Stimulated activated CD4-positive, alpha-beta T cell treated with anti-CD3 and anti-CD28 coated beads, Interleukin-4, amount 100 ng/mL, for 24 hours (primary cell): ENCODE measurements at places on chromosomes 12 and 14.

GRCh38 chr12:132795847-132796246, 32.8 kb downstream of the GOLGA3 start:
- no peak for DNase-seq

DNA sequence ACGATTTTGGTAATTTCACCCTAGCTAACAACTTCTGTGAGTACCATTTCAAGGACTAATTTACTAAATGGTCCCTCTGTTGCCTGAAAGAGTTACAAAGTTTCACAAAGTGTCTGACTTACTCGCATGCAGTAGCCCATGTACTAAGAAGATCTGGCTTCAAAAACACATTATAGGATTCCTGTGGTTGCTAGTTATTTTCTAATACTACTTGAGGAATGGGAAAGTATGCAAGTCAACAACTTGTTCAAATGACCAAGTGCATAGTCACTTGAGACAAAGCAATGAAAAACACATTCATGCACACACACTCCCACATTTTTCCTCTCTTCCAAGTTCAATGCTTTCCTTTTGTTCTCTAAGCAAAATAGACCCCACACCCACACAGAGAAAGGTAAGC, 219.7 kb upstream of the TMPO start:
- DNase-seq: no peak

GRCh38 chr12:50059440-50060119, 2.2 kb downstream of the ASIC1 start:
- peak; percentile 43 for DNase-seq

GRCh38 chr12:93048656-93049055, 119.6 kb upstream of the EEA1 start:
- DNase-seq: no peak

- DNase-seq: no peak
Observed at GRCh38 chr12:1918081-1918883, at the start of gene CACNA2D4. TSS of gene CACNA2D4 (minus strand) at chr12:1918652. CDS start at chr12:1918473, 179 bp downstream.

DNA sequence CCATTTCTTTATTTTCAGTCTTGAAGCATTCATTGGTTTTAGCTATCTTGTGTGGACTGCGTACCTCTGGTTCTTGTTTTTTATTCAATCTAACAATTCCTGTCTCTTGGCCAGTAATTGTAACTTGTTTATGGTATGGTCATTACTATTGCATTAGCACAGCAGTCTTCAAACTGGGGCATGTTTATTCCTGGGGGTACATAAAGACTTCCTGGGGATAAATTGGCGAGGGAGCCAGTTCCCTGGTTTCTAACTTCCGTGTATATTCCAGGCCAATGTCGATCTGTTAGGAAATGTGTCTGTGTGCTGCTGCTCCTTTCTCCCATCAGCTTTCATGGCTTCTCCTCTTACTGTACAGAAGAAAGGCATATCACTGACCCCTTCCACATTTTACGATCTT, 13.7 kb upstream of the EVL start:
- no peak for DNase-seq

DNA sequence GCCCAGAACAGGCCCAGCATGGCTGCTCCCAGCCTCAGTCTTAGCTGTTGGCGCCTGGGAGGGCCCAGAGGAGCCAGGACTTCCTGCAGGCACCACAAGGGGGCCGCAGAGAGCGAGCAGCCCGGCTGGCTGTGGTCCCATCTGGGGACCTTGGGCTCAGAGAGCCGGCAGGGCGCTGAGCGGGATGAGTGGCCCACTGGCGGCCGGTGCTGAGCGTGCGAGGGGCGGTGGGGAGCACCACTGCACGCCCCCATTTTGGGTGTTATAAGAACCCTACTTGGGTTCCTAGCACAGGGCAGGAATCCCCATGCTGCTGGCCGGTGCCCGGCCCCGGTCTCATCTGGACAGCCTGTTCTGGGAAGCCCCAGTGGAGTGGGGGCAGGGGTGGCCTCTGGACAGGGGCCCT, 25.9 kb upstream of the CRIP2 start:
- peak; percentile 58 for DNase-seq

- DNase-seq: no peak
Observed at GRCh38 chr12:114697243-114697716, 13.3 kb upstream of the TBX3 start.

DNA sequence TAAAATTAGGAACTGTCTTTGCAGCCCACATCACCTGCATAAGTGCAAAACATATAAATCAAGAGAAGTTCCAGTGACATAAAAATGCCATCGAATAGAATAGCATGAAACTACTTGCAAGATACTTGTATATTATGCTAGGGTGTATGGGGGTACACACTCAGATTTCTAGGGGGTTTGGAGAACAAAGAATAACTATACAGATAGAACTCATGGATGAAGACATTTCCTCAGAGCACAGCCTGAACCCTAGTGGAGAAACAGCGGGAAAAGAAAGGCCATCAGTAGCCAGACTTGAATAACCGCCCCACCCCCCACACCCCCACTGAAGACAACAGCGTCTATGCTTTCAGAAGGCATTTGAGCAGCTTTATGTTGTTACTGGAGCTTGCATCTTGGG, 425.8 kb downstream of the NPAS3 start:
- DNase-seq: no peak

GRCh38 chr12:107415071-107415470, 270.5 kb upstream of the PWP1 start:
- DNase-seq: no peak

GRCh38 chr14:51630987-51631386, 20.7 kb upstream of the FRMD6 start:
- DNase-seq: no peak

DNA sequence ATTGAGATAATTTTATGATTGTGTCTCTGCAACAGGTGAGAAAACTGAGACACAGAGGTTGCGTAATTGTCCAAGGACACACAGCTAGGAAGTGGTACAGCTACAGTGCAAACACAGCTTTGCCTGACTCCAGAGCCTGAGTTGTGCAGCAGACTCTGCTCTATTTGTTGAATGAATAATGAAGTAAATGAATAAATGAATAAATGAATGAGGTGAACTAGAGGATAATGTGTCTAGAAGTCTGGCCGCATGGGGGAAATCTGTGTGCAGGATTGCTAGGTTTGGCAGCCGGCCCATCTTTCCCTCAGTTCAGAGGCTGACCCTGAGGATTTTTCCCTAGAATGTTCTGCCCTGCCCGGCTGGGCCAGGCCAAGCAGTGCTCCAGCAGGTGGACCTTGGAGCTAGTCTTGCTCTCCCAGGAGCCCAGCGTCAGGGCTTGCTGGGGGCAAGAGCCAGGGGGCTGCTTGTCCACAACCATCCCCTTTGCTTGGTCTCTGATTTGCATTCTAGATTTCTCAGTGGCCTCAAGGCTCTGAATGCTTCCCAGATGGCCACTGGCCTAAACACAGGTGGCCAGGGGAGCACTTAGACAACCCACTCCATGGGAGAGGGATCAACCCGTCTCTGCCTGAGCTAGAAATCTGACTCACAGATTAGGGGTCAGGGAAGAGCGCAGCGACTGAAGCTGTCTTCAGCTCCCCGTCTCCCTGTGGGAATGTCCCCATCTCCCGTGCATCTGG, 225.2 kb downstream of the C12orf75 start:
- no peak for DNase-seq

GRCh38 chr12:105748806-105749600, 389.8 kb downstream of the NUAK1 start:
- no peak for DNase-seq

GRCh38 chr14:105471823-105472485, 2.7 kb upstream of the CRIP2 start:
- DNase-seq: no peak

DNA sequence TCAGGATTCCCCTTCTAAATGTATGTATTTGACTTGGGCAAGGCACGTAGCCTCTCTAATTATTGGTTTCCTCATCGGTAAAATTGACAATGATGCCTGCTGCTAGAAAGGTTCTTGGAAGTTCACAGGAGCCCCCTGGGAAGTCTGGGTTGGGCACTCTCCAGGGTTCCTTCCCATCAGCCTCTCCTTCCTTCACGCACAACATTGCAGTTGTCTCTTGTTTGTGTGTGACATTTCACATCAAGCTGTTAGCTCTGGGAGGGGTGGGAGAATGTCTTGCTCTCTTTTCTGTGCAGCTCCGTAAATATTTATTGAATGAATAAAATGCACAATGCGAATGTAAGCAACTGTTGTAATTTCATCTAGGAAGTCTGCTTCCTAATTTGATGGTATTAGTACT, 153.2 kb upstream of the PRICKLE1 start:
- no peak for DNase-seq

GRCh38 chr14:68012871-68013270, 193.3 kb downstream of the RAD51B start:
- DNase-seq: no peak

GRCh38 chr14:90568405-90568804, 171.6 kb downstream of the CALM1 start:
- no peak for DNase-seq

DNA sequence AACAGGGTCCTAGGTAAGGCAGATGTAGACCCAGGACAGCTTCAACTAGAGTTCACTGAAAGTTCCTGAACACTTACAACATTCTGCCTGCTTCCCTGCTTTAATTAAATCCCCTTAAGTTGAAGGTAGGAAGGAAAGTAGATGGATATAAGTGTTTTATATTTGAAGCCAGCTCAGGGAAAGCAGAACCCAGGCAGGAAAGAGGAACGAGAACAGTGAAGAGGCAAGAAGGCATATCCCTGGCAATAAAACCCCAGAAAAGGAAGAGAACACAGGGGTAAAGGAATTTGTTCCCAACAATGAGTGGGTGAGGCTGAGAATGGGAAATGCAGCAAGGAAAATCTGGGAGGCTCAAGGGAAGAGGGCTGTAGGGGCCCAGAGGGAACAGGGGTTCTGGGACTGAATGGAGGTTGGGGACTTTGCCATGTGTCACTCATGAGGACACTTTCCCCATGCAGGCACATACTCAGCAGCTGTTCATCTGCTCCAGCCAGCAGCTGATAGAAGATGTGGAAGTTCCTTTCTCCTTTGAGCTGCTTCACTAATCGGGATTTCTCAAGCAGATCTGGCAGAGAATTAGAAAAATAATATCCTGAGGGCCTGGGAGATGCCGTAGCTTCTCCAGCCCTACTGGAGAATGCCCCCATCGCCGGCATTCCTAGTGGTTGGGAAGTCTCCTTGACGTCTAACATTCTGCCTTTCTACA, 3.7 kb downstream of the MYO1A start:
- DNase-seq: no peak

DNA sequence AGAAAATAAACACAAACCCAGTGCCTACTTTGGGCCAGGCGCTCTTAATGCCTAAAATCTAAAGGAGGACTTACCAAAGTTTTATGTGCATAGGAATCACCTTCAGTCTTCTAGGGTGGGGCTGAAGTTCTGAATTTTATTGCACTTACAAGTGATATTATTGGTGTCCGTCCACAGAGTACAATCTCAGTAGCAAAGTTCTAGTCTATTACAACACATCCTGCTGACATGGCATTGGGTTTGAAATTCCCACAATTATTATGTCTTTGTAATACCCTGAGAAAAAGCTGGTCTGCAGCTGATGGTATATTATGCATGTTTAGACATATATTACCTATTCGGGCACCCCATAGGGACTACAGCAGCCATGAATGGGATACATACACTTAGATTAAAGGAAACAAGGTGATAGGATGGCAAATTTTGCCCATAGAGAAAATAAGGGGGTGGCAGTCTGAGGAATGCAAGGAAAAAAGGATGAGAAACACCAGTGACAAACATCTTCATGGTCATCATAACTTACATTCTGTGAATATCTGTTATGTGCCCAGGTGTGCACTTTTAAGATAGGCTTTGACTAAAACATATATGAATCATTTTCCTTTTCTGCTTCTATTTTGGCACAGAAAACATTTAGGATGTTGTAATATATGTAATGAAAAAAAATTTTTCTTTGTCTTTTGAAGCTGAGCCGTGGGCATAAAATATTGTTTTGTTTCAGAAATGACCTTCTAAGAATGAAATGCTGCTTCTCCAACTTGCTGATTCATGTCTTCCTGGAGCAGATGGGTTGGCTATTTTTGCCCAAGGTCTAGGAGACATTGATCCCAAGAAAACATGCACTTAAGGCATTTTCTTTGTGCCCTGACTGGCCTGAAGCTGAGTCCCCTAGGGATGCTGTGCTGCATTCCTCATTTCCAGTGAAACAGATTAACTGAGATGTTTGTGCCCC, 27.2 kb upstream of the ALG10 start:
- DNase-seq: no peak

DNA sequence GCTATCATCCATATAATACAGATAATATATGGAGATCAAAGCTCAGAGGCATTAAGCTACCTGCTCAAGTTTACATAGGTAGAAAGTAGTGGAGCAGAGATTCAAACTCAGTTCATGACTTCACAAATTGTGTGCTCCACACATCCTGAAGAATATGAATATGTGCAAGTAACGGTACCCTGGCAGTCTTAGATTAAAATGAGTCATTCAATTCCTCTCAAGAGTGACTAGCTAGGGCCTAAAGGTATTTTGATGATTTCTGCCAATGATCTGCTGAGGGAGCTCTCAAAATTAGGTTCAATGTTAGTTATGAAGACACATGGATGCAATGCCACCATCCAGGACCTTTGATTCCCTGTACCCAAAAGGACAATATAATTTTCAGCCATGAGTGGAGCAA, 58.9 kb downstream of the GRIP1 start:
- no peak for DNase-seq

GRCh38 chr14:80930095-80930494, 11.4 kb downstream of the CEP128 start:
- no peak for DNase-seq

DNA sequence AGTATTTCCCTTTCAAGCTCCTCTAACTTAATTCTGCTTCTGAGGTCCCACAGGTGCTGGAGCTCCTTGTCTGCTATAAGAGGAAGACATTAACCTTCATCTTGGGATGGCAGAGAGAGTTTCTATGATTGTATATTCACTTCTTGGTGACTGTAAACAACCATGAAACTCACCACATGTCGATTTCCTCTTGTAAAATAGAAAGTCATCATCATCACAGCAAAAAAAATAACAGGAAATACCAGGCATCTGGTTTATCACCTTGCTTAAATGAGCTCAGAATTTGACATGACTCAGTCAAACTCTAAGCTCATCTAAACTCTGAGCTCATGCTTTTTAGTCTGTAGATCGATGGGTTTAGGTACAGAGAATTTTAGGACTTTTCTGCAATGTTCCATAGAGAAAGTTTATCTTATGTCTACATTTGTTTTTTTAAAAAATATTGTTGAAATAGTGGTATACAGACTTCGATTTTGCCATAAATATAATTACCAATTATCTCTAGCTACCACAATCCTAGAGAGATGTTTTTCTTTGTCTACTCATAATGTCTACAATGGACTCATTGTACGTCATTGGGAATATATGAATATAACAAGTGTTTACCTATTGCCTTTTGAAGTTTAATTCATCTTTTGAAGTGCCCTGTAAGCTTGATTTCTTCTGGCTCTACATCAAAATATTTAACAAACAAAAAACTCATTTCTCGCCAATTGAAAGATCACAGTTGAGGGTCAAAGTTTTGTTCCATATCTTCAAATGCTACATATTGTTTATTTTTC, 58.4 kb downstream of the IGF1 start:
- no peak for DNase-seq

DNA sequence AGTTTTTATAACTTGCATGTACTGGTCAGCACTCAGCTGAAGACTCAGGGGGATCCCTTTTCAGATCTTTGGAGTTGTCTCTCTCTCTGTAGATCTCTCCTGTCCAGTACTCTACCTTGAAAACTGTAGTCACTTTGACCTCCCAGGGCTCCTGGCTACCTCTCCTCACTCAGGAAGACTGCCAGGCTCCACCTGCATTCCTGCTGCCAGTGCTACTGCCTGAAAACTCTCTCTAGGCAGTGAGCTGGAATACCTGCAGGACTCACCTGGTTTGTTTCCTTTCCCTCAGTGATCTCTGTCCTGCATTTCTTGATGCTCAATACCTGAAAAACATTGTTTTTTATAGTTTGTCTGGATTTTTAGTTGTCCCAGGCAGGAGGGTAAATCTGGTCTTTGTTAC, 87.4 kb downstream of the PRIMA1 start:
- no peak for DNase-seq
